ENCODE measurements at places on chromosomes 7 and 10.
A peak's percentile ranks its signal among the peaks of the same experiment; 100 is the strongest.

DNA sequence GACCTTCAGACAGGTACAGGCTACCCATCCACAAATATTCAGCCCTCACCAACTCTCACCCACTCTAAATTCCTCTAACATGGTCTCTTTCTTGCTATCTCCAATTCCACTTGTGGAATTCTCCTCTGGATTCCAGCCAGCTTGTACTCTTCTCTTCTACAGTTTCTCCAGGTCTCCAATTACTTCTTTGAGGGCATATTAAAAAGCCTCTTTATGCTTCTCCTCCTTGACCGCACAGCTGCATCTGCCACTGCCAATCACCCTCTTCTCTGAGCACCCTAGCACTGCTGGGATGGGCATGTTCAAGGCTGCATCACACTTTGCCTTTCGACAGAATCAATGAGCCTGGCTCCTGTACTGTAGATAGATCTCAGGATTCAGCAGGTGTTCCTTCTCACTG lies 101.5 kb upstream of the ANKRD1 start:
- DNase-seq = no peak

DNA sequence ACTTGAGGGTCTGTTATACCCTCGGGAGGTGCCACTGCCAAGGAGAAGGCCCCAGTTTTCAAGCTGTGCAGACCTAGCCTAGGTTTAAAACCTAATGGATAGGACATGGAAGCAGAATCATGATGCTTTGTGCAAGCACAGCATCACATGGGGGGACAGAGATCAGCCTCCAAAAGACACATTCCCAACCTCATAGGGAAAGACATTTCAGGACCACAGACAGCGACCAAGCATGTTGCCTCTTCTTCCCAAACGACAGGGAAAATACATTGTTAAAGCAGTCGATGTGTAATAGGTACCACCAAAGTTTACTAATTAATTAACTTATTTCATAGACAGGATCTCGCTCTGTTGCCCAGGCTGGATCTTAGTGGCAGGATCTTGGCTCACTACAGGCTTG lies 573.9 kb downstream of the TCERG1L start:
- DNase-seq = no peak

- peak; percentile 63 for DNase-seq
These were observed 48.4 kb upstream of the INPP5A start for GRCh38 chr10:132489053-132489703.

GRCh38 chr10:68403701-68404100 lies 3.4 kb downstream of the RUFY2 start:
- DNase-seq = no peak

DNA sequence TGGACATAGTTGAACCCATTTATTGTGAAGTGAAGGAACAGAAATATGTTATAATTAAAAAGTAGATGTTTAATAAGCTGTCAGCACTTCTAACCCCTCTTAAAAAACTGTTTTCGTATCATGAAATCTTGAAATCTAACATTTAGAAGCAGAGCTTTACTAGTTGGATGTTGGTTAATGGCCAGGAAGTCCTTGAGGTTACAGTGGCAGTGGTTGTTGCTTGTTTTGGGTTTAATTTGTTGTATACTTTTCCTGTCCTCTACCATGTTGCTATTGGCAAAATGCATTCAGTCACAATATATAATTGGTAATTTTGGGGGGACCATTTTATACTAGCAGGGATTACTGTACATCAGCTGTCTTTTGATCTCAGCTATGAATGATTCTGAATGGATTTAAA lies 60.7 kb downstream of the EXOC4 start:
- DNase-seq = no peak

- DNase-seq = no peak
These were observed 1196.9 kb downstream of the SORCS3 start for GRCh38 chr10:105837951-105838350.

- no peak for DNase-seq
These were observed 18.5 kb upstream of the JAZF1 start for GRCh38 chr7:28199021-28199510.

DNA sequence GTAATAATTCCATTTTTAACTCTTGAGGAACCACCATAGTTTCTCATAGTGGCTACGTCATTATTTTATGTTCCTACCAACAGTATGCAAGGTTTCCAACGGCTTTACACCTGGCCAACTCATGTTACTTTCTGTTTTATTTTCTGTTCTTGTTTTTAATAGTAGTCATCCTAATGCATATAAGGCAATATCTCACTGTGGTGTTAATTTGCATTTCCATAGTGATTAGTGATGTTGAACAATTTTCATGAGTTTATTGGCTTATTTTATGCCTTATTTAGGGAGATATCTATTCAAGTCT lies 465.5 kb upstream of the KLF6 start:
- no peak for DNase-seq

- no peak for DNase-seq
These were observed 17.1 kb downstream of the ADAM8 start for GRCh38 chr10:133259602-133259989.

- peak; percentile 51 for DNase-seq
These were observed 239.6 kb downstream of the SKIDA1 start for GRCh38 chr10:21285742-21286331.

GRCh38 chr10:81838950-81839349 lies 36.0 kb upstream of the NRG3 start:
- no peak for DNase-seq

DNA sequence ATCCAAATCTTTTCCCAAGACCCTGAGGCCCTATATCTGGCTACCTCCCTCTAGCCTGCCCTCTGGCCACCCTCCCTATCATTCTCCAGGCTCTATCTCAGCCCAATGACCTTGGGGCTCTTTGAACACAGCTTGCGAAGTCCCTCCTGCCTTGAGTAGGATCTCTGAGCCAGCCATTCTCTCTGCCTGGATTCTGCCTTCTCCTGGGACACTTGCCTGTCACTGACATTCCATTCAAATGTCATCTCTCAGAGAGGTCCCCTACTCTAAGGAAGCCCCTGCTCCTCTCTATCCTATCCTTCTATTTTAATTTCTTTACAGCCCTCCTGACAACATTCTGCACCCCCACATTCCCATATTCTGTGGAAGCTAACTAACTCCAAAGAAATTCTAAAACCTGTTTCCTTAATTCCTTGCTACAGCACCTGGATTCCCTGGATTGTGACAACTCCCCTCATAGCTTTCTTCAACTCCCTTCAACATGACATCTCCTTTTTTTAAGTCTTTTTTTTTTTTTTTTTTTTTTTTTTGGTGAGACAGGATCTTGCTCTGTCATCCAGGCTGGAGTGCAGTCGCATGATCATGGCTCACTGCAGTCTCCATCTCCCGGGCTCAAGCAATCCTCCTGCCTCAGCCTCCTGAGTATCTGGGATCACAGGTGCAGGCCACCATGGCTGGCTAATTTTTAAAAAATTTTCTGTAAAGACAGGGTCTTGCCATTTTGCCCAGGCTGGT lies 81.0 kb upstream of the ASAH2 start:
- no peak for DNase-seq

GRCh38 chr10:58348571-58349033 lies 13.8 kb downstream of the UBE2D1 start:
- no peak for DNase-seq

DNA sequence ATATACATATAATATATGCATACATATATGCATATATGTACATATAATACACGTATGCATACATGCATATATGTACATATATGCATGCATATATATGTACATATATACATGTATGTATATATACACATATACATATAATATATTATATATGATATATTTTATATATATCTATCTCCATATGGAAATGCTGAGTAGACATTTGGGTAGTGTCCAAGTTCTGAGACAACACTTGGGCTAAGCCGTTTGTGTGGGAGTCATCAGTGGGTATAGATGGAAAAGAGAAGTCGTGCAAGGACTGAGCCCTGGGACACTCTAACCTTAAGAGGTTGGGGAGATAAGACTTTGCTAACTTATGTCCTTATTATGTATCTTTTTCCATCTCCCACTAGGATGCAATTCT lies 165.2 kb upstream of the PODXL start:
- no peak for DNase-seq

DNA sequence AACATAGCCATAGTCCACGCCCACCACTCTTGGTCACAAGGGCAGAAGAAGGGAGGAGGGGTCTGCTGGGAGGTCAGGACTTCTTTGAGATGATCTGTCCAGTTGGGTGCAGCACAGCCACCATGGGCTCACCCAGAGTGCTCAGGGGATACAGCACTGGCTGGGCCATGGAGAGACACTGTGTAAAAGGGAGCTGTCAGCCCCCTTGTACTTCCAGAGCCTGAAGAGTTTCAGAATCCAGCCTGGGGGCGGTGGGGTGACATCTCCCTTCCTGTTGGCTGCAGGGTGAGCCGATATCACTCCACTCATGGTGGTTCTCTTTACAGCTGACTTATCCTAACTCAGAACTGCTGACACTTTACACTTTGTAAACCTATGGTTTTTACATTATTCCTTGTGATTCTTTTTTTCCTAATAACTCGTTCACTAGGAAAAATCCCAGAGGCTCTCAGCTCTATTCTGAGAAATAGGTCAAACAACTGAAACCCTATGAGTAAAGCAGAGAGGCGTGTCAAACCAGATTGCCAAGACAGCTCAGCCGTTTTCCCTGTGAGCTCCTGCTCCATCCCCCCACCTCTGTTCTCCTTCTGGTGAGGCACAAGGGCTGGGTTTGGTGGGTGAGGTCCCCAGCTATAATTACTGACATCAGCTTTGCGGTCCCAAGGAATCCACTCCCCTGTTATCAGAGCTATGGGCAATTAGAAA lies 3.2 kb upstream of the MRPS24 start:
- peak; percentile 73 for DNase-seq

All from AG10803 (cell line).